Activated T-cell treated with anti-CD3 and anti-CD28 coated beads, Interleukin-2, amount 50 U/mL, for 24 hours (primary cell): ENCODE measurements at places on chromosomes 13 and 19.

DNA sequence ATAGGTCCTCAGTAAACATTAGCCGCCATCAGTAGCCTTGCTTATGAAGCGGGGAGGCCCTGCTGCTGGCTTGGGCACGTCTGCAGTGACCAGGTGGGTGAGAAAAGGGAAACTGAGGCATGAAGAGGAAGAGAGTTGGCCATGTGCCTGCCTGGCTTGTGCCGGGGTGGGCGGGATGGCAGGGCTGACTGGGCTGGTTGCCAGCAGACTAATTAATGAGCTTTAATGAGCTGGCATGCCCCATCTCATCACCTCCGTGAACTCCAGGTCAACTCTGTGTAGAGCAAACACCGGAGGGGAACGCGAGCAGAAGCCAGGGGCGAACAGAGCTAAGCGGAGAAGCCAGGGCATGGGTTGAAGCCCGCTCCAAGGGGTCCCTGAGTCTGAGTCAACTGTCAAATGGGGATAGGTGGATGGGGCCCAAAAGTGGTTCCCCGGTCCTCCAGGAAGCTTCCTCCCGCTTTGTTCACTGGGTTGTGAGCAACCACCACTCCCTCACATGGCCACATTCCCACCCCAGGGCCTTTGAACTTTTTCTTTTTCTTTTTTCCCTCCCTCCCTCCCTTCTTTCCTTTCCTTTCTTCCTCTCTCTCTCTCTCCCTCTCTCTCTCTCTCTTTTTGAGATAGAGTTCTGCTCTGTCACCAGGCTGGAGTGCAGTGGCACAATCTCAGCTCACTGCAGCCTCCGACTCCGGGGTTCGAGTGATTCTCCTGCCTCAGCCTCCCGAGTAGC, 8.7 kb downstream of the NR2F6 start:
- no peak for DNase-seq

DNA sequence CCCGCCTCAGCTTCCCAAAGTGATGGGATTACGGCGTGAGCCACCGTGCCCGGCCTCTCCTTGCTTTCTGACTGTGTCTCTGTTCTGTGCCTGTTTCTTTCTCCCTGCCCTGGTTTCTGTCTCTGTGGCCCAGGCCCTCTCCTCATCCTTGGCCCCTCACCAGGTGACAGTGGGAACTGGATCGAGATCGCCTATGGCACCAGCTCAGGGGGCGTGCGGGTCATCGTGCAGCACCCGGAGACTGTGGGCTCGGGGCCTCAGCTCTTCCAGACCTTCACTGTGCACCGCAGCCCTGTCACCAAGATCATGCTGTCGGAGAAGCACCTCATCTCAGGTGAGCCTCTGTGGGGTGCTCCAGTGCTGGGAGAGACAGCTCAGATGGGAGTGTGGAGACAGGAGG, 9.9 kb downstream of the SHKBP1 start:
- DNase-seq: no peak

- DNase-seq: no peak
Observed at GRCh38 chr13:113283904-113284303, 13.1 kb upstream of the LAMP1 start.

DNA sequence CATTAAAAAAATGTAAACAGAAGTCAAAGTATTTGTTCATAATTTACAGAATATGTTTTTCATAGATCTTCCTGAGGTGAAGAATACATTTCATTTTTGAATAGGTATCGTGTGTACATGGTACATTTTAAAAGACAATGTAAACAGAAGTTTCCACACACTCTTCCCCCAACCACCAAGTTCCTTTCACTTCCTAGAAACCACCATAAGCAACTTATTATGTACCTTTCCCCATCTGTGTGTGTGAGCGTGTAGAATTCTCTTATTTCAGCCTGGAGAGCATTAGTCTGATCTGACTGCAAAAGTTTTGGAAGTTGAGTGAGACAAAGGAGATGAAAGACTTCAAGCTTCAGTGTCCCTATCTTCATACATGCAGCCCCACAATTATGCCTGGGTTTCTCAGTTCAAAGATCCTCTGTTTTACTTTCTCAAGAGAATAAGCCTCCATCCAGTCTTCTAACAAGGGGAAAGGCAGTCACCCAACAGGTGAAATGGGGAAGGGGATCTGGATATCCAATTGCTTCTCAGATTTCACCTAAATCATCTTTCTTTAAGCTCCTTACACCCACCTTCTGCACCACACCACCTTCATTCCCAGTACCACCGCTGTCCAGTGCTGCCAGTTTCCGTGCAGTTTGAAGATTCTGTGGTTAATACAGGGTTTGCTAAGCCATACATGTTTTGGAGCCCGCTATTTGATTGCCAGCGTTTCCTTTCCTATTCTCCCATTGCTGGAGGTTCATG, 2.1 kb downstream of the TEX30 start:
- DNase-seq: no peak

- DNase-seq: no peak
Observed at GRCh38 chr19:57317503-57317902, 2.8 kb upstream of the ZNF543 start.

DNA sequence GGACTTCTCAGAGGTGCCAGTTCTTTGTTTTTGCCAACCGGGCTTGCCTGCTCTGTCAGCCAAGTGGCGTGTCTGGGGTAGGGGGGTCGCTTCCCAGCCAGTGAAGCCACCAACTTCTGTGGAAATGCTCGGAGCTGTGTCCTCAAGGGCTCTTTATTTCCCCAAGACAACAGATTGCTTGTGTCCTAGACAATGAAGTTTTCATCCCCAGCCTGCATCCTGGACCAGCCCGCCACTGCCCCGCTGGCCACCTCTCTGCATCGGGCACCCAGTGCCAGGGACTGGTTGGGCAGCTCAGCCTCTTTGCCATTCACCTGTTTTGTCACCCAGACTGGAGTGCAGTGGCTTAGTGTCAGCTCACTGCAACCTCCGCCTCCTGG, 3.7 kb downstream of the RAB11B start:
- no peak for DNase-seq
